ENCODE measurements at places on chromosomes 7 and 10. TPM values are rescaled to one million over a fixed set of nuclear protein-coding genes. Genes with fewer than 3 reads are reported as not detected.

DNA sequence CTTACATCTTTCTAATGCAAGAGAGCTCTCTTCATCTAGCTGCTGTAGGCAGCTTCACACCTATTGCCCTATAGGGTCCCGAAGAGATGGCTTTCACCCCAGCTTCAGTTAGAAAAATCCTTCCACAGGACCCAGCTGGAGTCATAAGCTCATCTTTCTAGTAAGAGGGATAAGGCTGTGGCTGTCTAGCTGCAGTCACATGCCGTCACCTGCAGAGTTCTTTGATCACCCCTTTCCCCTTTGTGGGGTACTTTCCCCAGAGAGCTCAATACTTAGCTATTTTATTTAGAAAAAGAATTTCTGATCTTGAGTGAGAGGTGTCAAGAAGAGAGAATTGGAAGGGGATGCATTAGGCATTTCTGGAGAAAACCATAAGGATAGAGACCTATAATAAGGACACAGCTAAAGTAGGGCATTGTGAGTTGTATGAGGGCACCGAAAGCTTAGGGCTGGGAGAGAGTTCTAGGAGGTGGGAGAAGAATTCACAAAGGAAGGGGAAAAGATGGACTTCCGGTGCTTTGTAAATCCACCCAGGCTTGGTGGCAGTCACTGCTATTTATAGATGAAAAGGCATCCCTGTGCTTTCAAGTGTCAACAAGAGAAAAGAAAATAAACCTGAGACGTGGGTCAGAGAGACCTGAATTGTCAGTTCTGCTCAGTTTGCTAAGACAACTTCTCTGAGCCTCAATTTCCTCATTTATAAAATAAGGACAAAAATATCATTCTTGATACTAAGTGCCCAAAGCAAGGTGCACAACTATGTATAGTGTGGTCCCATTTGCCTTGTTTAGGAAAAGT is 11.1 kb upstream of the ST8SIA6 start:
- H3K4me3 ChIP-seq: no peak overlapping the region
- H3K27ac ChIP-seq: no peak overlapping the region
- no peaks in the 10 kb centered on the region for H3K4me1 ChIP-seq
- DNase-seq: no peak
- H3K36me3 ChIP-seq: no peaks in the 10 kb centered on the region

DNA sequence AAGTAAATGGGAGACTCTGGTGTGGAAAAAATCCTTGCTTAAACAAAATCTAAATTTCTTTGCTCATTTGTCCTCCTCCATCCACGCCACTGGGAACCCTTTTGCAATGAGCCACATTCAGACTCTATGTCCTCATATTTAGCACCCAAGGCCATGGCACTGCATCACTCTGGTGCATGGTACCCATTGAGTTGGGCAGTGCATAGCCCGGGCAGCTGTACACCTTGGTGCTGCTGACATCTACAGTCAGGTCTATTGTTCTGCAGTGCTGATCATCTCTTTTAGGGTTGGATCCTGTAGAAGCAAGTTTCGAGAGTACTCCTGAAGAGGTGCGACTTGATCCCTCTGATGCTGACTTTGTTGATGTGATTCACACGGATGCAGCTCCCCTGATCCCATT is 6.8 kb downstream of the PNLIPRP1 start:
- no peak overlapping the region for H3K27ac ChIP-seq
- H3K4me3 ChIP-seq: no peak overlapping the region
- DNase-seq: no peak

GCK gene
- polyA plus RNA-seq: 0.14 TPM

CRYGN gene
- not detected for polyA plus RNA-seq

RRP12 gene
- polyA plus RNA-seq: 23.3 TPM

Measured in IMR-90 (cell line).